Stimulated activated CD8-positive, alpha-beta memory T cell treated with anti-CD3 and anti-CD28 coated beads, Interleukin-15, amount 100 ng/mL, for 48 hours (primary cell): ENCODE measurements at places on chromosomes 2 and 18.

DNA sequence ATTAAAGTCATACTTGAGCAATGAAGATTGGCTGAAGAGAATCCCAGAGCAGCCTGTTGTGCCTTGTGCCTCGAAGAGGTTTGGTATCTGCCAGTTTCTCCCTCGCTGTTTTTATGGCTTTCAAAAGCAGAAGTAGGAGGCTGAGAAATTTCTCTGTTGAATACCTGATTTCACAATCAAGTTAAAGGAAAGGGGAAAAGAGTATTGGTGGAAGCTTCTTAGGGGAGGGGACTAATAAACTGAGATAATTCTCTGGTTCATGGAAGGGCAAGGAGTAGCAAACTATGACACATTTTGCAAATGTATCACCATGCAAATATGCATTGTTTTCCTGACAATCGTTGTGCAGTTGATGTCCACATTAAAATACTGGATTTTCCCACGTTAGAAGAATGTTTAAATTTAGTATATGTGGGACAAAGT lies at the start of gene IL1B:
Gene IL1B, minus strand, starts transcription at position 85 of the 423 bp plus-strand sequence. CDS start 550 bp downstream, outside the sequence.
- DNase-seq: no peak

GRCh38 chr2:58727981-58728656 lies 487.0 kb upstream of the FANCL start:
- DNase-seq: no peak

DNA sequence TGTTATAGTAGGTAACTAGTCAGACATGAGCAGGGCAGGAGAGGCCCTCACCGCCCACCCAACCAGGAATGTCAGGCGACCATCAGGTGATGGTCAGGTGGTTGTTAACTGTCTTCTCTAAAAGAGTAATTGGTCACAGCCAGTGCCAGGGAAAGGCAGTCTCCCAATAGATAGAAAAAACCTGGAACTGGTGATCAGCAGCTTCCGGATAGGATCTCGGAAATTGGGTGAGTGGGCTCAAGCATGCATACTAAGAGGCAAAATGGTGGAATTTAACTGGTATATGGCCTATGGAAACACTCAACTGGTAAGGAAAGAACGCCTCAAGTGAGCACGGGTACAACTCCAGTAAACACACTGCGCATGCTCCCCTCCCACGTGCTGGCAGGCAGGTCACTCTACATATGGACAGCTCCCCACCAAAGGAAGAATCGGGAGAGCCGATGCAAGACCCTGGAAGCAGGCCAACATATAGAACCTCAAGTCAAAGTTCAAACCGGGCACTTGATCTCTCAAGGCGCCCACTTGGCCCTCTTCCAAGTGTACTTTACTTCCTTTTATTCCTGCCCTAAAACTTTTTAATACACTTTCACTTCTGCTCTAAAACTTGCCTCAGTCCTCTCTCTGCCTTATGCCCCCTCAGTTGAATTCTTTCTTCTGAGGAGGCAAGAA lies 43.5 kb upstream of the TMEM131 start:
- DNase-seq: no peak

GRCh38 chr2:79796641-79797040 lies 283.8 kb downstream of the CTNNA2 start:
- DNase-seq: no peak

GRCh38 chr2:217685255-217685605 lies 317.6 kb downstream of the TNS1 start:
- no peak for DNase-seq

GRCh38 chr2:126986631-126987187 lies 88.0 kb downstream of the TEX51 start:
- DNase-seq: no peak

DNA sequence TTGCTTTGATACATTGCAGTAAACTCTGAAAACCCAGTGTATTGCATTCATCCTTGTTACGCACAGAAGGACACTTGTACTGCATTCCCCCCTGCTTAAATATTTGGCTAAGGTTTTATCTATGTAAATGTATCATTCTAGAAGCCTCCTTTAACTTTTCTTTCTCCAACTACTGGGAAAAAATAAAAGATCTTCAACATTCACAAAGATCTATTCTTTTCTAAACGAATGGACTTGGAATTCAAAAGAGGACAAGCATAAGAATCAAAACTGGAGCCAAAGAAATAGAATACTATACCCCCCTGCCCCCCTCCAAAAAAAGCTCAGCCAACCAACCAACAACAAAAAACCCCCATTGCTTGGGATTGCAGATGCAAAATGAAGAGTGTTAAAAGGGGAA lies 136.9 kb downstream of the EPHA4 start:
- no peak for DNase-seq

DNA sequence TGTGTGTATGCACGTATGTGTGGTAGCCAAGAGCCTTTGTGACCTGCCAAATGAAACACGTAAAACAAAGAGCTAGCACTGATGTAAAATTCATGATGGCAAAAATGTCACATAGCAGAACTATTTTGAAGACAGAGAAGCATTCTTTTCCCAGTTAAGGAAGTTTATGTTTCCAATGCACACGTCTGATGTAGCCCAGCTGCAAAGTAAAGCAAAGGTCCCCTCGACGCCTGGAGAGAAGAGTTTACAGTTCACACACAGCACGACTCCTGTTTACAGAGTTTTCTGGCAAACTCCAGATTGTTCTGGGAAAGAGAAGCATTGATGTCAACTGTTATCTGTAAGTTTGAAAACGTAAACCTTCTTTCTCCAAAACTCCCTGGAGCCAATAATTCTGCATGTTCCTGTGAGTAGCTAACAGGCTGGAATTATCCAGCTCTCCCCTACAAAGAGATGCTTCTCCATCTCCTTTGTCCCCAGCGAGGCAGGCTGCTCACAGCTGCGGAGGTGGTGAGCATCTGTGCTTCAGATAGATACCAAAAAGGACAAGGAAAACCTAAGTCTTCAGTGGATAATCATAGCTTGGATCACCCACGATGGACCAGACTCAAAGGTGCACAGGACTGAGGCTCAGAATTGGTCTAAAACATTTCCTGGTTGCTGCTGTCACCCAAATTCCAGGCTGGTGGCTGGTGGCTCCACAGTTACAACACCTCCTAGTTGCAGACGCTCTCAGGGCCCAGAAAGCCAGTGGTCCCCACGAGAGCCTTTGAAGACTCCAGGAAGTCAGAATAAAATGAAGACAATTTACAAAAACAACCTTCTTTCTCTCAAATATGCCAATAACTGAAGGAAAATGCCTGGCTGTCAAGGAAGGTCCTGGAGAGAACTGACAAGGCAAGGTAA lies 87.4 kb downstream of the COL6A3 start:
- no peak for DNase-seq

GRCh38 chr2:134782792-134783191 lies 55.6 kb upstream of the ACMSD start:
- DNase-seq: no peak

GRCh38 chr2:30808695-30809094 lies 1.4 kb upstream of the CAPN13 start:
- DNase-seq: no peak

DNA sequence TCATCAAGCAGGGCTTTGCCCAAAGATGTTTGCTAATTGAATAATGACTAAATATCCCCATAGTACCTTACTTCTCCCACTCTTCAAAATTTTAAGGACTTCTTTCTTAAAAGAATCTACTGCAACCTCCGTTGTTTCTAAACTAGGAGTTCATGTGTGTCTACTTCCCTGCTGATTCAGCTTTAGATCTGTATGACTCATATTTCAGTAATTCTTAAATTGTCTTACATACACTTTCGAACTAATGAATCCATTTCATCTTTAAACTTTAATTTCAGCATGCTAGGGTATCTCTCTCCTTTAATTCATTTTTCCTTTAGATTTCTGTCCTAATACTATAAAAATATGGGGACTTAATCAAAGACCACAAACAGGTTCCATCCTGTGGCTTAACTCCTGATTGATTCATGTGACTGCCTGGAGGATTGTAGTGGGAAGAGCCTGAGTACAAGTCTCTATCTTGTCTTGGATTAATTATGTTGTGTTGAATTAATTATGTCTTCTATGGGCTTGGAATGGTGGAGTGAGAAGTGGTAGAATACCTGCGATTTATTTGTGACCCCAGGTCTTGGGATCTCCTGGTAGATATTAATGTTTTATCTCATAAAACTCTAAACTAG lies 24.9 kb upstream of the COL5A2 start:
- DNase-seq: no peak

DNA sequence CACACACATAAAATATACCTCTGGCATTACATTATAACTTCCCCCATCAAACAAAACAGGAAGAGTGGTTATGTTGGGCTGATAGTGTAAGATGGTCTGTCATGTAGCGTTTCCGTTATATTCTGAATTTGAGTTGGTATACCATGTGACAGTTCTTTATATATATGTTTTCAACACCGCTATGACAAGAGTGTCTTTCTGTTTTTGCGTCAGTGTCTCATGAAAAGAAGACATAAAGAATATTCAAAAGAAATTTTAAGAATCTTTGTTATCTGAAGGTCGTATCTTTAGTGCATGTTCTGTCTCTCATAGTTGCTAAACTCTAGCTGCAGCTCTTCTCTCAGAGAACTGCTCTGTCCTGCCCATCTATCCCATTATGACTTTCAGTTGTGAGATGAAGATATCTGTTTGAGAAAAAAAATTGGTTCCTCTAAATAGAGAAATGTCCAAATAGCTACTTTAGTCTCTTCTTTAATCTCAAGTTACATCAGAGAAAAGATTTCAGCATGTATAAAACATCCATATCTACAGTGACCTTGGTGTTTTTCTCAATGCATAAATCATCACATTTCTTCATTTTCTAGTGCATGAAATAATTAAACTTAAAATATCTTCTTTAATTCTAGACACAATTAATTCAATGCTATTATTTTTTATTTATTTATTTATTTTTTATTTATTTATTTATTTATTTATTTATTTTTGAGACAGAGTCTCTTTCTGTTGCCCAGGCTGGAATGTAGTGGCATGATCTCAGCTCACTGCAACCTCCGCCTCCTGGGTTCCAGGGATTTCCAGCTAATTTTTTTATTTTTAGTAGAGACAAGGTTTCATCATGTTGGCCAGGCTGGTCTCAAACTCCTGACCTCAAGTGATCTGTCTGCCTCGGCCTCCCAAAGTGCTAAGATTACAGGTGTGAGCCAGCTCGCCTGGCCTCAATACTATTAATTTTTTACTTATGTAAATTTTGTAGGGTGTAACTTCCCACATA lies 24.3 kb upstream of the PSME4 start:
- no peak for DNase-seq

DNA sequence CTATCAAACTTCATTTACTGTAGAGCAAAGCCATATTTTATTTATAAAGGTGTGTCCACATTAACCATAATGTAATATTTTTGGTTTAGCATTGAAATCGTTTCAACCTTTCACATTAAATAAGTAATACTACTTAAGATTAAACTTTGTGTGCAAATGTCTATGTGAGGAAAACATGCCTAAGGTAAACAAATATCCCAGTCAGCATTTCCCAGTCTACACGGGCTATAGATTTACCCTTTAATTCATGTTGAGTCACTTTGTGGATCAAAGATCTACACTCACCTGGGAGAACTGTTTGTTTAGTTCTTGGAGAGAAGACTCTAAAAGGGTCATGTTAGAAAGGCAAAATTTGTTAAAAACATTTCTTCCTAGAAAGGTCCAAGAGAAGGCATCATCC lies 89.1 kb downstream of the ABCA12 start:
- DNase-seq: no peak
